CD4-positive, alpha-beta memory T cell (primary cell): ENCODE measurements at places on chromosomes 2 and 18.

DNA sequence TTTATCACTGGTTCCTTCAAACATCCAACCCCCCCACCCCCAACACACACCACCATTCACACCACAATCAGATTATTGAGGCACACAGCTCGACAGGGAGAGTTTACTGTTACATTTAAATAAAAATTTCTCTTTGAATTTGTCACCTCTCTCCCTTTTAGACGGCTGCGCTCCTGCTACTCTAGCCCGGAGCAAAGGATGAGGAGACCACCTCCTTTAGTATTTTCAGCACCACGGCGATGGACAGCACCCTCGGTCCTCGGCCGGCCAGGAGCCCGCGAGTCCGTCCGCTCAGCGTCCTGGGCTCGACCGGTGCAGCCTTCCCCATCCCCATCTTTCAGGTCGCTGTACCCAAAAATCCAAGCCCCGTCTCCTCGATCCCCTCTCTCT, 892 bp downstream of the CELF4 start:
- DNase-seq = no peak

- no peak for DNase-seq
These were observed 9.5 kb downstream of the LCLAT1 start for GRCh38 chr2:30456579-30456978.

GRCh38 chr2:79620679-79621078, 107.8 kb downstream of the CTNNA2 start:
- no peak for DNase-seq

DNA sequence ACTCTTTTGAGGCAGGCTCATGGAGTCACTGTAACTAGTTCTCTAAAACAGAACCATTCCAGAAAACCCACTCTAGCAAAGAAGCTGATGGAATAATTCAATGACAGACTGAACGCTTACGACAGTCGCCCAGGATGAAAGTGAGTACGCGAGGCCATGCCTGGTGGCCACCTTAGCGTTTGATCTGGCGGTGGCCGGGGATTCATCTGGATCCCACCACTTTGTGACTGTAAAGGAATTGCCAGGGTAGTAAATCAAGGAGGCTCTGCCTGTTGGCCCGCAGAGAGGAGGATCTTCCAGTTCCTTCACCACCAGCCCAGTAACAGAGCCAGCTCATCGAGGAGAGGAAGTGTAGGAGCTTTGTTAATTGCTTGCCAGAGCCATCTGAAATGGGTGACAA, 34.6 kb downstream of the GREB1 start:
- DNase-seq = no peak

GRCh38 chr2:37020887-37021796, 54.8 kb upstream of the STRN start:
- DNase-seq = no peak

GRCh38 chr18:53526101-53526870, 698.2 kb downstream of the MBD2 start:
- DNase-seq = no peak

- DNase-seq = no peak
These were observed 188.7 kb upstream of the COL3A1 start for GRCh38 chr2:188785490-188785889.

- no peak for DNase-seq
These were observed 101.1 kb downstream of the SLC4A10 start for GRCh38 chr2:161725297-161725696.

- no peak for DNase-seq
These were observed 51.8 kb downstream of the STK25 start for GRCh38 chr2:241456546-241456945.

DNA sequence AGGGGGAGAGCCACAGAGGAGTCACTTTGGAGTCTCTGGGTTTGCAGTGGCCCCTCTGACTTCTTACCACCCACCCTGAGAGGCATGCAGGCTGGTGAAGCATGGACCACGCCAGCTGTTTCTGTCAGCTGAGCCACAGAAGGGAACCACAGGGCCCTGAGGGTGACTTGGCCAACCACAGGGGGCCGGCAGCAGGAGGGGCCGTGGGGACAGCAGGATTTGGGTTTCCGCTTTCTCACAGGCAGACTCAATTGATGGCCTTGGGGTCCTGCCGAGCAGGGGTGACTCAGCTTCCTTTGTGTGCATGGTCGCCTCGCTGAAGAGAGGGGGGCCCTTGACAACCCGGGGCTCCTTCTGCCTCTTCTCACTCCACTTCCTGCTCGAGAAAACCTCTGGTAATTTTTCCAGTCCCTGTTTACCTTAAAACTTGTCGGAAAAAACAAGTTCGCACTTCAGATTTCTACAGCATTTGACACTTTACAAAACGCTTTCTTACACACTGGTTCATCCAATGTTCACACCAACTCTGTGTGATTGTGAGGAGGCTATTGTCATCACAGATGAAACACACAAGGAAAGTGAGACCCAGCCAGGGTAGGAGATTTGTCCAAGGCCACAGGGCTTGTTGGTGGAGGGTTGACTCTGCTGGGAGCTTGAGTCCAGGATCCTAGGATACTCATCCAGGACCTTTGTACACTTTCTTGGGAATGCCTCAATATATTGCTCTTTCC, 311.2 kb downstream of the LPIN1 start:
- no peak for DNase-seq

GRCh38 chr2:189633392-189633811, 27.9 kb upstream of the ASNSD1 start:
- DNase-seq = peak; percentile 25

DNA sequence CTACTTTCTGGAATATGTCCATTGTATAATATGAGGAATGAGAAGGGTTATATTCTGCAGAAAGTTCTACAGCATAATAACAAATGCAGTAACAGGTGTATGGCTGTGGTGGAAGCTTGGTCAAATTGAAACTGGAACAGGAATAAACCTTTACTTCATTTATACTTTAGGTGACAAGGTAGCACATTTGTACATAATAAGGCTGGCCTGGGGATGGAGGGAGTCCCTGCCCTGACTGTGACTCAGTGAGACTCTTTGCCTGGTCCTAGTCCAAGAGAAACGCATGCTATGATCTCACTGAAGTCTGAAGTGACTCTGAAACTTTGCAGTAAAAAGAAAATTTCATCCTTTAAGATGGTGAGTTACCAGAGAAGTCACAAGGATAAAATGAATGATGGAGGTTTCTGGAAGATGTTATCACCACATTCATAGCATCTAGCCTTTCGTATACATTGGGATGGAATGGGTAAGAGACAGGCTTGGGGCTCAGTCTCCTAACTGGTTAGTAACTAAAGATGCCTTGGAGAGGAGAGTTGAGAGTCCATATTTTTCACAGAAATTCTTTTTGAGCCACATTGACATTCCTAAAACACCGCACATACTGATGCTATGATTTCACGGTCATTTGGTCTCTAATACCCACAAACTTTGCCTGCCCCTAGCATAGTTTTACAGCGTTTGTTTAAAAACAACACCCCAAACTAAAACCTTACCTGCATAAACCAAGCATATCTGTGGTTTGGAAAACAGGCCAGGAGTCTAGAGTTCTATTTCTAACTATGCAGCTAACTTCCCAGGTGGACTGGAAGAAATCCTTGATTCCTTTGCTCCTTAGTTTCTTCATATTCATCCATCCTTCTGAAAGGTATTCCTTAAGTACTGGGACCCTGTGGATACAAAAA, 42.4 kb upstream of the NABP1 start:
- DNase-seq = no peak

- no peak for DNase-seq
These were observed 185.4 kb upstream of the REV1 start for GRCh38 chr2:99675130-99675661.

GRCh38 chr18:76476665-76477561, 18.1 kb downstream of the ZNF516 start:
- DNase-seq = no peak

- DNase-seq = no peak
These were observed 89.7 kb downstream of the TMEM247 start for GRCh38 chr2:46569061-46569560.

- DNase-seq = no peak
These were observed 28.2 kb downstream of the LPIN2 start for GRCh38 chr18:2984703-2985261.

GRCh38 chr2:235171550-235172031, 219.8 kb downstream of the SH3BP4 start:
- DNase-seq = no peak

GRCh38 chr2:16613539-16614011, 52.1 kb downstream of the CYRIA start:
- no peak for DNase-seq

- peak; percentile 42 for DNase-seq
These were observed at the start of gene ERICH2 for GRCh38 chr2:170770008-170770605. Gene ERICH2, plus strand, starts transcription at chr2:170770378. Its CDS starts 304 bp downstream, at chr2:170770682.

- DNase-seq = no peak
These were observed 21.1 kb upstream of the NFATC1 start for GRCh38 chr18:79374408-79375171.

- no peak for DNase-seq
These were observed 23.0 kb downstream of the POU3F3 start for GRCh38 chr2:104876606-104877570.

- DNase-seq = no peak
These were observed 3.8 kb downstream of the VPS54 start for GRCh38 chr2:64015391-64015790.

- no peak for DNase-seq
These were observed 6.4 kb upstream of the PDIA6 start for GRCh38 chr2:10818984-10819383.
